ENCODE measurements at places on chromosomes 2 and 18.
A peak's percentile ranks its signal among the peaks of the same experiment; 100 is the strongest.

DNA sequence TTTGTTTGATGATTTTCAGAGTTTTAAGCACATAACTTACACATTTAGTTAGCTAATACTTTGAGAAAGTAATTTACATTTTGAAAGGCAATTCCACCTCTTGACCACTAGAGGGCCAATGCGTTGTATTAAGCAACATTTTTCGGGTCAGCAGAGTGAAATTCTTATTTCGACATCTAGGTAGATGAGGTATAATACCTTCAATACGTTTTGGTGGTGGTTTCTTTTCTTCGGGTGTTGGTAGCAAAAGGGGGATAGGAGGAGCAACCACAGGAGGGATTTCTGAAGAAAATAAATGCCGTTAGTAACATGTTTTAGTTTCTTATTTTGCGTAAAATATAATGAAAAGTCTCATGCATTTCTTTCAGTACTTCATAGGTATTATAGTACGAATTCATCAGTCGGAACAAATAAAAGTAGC is 106.3 kb downstream of the TTN start:
- peak; percentile 69 for DNase-seq

DNA sequence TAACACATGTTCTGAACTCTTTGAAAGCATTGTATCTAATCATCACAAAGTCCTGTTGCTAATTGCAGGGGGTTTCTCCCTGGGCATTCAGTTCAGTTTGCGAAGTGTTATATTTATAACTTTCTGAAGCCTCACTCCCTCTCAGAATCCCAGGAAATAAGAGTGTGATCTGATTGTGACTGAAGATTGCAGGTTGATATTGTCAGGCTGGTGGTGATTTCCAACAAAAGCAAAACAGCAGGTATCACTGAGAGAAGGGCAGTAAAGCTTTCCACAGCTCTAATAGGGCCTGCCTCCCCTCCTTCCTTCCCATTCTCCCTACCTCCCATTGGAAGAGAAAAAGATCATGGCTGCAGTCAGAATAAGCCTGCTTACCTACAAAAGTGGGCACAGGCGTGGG is 466.7 kb upstream of the FSHR start:
- DNase-seq = no peak

DNA sequence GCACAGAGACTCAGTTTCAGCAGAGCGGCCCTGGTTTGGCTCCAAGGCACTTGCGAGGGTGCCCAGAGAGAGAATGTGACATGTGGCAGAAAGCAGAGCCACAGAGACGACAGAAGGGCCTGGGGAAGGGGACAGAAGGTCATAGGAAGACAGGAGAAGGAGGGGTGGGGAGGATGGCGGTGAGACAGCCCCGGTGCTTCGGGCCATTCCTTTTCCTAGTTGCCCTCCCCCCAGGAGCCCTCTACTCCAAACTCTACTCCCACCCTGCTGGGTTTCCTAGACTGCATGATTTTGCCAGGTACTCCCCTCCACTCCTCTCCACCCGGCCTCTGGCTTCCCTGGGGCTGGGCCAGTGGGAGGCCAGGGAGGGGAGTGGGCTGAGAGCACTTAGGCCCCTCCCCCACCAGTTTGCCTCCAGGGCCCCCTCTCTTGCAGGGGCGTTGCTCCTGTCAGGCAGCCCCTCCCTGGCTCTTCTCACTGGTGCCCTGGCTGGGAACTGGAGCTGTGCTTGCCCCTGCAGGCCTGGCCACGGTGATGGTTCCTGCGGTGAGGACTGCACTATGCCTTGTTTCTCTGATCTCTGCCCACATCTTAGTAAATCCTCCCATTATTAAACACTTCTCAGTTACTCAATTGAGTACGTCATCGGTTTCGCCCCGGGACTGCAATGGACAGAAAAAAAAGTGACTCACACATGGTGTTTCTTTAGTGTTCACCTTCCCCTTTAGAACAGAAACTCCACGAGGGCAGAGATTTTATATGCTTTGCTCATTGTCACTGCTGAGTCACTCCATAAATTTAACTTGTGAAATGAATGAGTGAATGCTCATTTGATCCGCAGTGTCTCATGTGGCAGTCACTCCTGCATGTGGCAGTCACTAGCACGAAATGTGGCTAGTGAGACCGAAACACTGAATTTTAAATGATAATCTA is 58.7 kb upstream of the SP3 start:
- DNase-seq = peak; percentile 87

- peak; percentile 74 for DNase-seq
Observed at GRCh38 chr2:145597006-145597405, 1077.1 kb upstream of the ZEB2 start.

- DNase-seq = no peak
Observed at GRCh38 chr18:55239740-55240139, 280.5 kb upstream of the CCDC68 start.

- no peak for DNase-seq
Observed at GRCh38 chr2:177193240-177193639, 19.4 kb upstream of the HNRNPA3 start.

DNA sequence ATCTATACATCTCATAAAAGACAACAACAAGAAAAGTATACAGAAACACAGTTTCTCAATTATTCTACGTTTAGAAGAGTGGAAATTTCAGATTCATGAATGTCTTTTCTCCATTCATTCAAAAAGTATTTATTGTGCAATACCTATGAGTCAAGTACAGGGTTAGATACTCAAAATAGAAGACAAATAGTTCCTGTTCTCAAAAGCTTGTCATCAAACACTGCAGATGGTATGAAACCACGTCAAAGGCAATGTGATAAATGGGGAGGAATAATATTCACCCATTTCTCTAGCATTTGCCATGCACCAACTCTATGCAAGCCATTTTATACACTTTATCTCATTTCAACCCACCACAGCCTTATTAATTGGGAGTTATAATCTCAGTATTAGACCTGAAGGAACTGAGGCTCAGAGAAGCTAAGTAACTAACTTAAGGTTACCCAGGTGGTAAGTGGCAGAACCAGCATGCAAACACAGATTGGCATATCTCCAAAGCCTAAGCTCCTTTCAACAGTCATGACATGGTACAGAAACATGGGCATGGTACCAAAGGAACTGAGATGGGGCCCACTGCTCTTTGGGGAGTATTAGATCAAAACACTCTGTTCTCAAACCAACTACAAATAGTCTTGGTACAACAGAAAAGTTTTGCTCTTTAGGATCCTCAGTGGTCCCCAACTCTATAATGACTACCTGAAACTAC is 67.2 kb upstream of the NPAS2 start:
- peak; percentile 53 for DNase-seq

- no peak for DNase-seq
Observed at GRCh38 chr2:170943041-170943440, 14.0 kb downstream of the GORASP2 start.

GRCh38 chr2:216857131-216857550 is 2.7 kb downstream of the TNP1 start:
- DNase-seq = peak; percentile 53

DNA sequence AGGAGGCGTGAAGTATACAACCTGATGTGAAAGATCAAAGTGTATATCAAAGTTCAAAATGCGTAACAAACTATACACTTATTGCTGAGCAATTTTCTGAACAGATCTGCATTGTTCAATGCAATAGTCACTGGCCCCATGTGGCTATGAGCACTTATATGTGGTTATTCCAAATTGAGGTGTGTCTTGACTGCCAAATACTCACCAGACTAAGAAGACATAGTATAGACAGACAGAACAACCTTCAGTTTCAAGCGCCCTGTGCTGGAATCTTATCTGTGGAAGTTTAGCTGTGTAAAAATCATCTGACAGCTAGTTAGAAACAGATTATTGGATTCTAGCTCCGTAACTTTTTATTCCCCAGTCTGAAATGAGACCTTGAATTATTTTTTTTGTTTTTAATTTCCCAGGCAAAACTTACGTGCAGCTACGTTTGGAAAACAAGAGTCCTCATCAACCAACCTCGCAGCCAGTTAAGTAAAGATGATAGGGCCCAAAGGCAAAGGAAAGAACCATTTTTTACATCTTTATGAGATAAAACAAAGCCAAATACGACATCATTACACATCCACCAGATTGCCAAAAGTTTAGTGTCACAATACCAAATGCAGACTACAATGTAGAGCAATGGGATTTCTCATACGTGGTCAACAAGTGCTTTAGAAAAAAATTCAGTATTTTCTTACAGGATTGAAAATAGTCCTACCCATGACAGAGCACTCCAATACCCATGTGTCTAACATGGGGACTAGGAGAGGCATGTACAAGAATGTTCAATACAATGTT is 37.2 kb downstream of the MBOAT2 start:
- DNase-seq = no peak

GRCh38 chr2:18479947-18480369 is 80.5 kb downstream of the RDH14 start:
- no peak for DNase-seq

DNA sequence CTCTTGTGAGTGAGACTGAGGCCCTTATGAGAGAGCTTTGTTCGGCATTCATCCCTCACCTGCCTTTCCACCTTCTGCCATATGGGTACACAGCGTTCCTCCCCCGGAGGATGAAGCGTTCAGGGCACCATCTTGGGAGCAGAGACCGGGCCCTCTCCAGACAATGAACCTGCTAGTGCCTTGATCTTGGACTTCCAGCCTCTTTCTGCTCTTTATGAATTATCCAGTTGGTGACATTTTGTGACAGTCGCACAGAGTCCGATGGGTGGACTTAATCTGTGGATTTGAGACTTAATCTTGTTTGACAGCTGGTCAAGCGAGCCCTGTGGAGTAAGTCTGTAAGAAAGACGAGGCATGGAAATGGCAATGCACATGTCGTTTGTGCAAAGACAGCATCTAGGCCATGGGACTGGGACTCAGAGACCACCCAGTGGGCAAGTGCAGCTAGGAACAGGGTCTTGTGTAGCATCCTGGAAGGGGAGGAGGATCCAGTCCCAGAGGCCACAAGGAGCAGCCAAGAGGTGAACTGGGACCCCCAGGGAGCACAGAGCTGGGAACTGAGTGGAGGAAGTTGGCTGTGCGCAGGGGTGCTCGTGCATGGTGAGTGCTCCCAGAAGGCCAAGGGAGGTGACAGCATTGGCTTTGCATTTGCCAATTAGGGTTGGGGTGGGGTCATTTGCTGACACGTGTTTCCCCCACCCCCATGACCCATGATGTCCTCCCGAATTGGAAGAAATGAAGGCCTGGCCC is 69.5 kb upstream of the HDAC4 start:
- no peak for DNase-seq

DNA sequence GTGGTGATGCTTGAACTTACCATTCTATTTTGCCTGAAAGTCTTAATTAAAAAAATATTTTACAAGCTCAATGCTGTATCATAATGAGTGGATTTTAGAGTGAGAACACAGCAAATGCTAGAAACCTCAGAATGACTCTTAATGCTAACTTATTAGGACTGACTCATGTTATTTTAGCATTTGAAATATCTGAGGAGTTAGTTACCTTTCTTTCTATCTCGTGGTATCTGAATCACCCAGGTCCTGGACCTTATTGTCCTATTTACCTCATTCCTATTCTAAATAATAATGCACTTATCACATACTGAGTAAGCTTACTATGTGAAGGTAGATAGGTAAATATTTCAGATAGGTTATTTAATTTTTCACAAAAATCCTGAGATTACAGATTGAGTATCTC is 70.7 kb downstream of the SOS1 start:
- DNase-seq = no peak

DNA sequence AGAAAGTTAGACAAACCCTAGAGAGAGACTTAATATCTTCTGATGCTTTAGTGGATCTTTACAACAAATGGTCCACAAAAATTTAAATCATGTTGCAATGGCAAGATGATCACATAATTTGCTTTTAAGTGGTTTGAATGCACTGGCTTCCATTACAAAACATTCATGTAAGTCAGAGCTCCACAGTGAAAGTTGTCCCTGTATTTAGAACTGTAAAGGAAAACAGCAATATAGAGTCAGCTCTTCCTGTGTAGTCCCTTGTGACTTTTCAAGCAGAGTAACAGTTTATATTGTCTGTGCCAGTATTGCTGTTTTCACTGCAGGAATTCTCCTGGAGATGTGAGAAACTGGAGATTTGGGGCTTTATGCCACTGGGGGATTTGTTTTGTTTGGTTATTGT is 77.7 kb downstream of the MEIS1 start:
- DNase-seq = no peak

DNA sequence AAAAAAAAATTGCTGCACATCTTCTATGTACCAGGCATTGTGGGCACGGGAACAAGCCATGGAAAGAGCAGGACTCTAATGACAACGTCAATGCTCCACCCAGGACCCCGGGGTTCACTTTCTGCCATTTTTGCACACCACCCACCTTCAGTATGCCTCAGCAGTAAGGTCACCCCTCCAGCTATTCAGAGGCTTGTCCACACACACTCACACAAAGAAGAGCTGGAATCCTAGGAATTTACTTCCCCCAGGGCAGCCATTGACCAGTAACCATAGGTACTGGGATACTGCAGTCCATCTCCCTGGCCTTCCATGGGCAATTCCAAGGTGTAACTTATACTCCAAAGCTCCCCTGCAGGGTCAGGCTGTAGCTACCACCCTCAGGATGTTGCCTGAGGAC is 170.8 kb downstream of the SUCLG1 start:
- no peak for DNase-seq

DNA sequence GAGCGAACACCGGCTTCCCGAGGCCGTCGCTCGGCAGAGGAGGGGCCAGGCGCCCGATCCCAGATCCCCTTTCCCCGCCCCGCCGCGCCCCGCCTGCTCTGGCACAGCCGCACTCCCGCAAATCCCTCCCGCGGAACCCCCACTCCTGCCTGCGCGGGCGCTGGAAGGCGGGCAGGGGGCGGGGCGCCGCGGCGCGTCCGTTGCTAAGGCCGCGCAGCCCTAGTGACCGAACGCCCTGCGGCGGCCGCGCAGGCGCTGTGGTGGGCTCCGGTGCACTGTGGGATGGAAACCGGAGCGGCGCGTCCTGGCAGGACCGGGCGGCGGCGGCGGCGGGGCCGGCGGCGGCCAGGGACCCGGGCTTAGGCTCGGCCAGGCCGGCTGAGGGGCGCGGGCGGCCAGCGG is at the start of gene TRAF3IP1:
Gene TRAF3IP1, plus strand, starts transcription at position 273 of the 402 bp plus-strand sequence. CDS start 145 bp downstream, outside the sequence.
- peak; percentile 90 for DNase-seq

DNA sequence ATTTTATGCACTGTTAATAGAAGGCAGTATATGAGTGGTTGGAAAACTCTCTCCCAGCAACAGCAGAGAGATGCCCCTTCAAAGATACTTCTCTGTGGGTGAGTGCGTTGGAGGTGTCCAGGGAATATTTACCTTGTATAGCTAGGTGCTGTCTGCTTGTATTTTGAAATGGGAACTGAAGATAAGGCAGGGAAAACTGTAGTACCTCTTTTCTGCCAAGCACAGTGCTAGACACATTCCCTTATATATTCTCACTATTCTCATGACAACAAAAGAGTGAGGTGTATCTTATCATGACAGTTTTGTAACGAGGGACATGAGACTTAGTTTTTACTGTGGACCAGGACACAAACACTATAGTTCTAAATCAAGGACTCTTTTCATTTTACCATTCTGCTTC is 2.1 kb downstream of the TTC39C start:
- DNase-seq = no peak

- no peak for DNase-seq
Observed at GRCh38 chr2:23230885-23231284, 154.1 kb upstream of the KLHL29 start.

DNA sequence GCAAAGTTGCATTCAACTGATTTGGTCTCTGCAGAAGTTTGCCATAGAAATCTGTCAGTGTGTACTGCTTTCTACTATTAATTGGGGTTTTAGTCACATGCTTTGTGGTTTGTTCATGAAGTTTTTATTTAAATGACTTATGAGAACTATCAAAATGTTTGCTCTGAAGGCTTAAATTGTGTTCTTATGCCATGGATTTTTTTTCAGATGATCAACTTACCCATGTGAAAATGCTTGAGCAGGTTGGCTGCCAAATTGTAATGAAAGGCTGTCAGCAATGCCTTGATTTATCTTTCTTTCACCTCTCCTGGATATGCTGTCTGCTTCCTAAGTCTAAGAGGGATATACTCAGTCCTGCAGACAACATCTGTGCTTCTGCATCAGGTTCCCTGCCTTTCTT is 50.7 kb downstream of the FMNL2 start:
- no peak for DNase-seq

- DNase-seq = peak; percentile 35
Observed at GRCh38 chr18:35267161-35267651, 22.8 kb downstream of the ZSCAN30 start.

All from suppressor macrophage (primary cell).